ENCODE measurements at places on chromosomes 12 and 14.

GRCh38 chr12:95999484-95999883 is 3.3 kb upstream of the HAL start:
- no peak for DNase-seq

- DNase-seq = no peak
Measured at GRCh38 chr12:43357141-43357540, 194.9 kb downstream of the ADAMTS20 start.

DNA sequence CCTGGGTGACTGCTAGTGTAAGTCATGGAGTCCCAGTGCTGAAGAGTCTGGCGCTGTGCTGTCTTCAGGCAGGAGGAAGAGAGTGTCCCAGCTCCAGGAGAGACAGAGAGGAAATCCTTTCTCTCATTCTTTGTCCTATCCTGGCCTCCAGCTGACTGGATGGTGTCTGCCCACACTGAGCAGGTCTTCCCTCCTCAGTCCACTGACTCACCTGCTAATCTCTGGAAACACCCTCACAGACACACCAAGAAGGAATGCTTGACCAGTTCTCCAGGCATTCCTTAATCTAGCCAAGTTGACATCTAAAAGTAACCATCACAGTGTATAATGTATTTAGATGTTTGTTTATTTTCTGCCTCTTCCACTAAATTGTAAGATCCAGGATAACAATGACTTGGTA is 53.9 kb downstream of the EMP1 start:
- no peak for DNase-seq

GRCh38 chr12:39359645-39360044 is 83.3 kb downstream of the KIF21A start:
- no peak for DNase-seq

DNA sequence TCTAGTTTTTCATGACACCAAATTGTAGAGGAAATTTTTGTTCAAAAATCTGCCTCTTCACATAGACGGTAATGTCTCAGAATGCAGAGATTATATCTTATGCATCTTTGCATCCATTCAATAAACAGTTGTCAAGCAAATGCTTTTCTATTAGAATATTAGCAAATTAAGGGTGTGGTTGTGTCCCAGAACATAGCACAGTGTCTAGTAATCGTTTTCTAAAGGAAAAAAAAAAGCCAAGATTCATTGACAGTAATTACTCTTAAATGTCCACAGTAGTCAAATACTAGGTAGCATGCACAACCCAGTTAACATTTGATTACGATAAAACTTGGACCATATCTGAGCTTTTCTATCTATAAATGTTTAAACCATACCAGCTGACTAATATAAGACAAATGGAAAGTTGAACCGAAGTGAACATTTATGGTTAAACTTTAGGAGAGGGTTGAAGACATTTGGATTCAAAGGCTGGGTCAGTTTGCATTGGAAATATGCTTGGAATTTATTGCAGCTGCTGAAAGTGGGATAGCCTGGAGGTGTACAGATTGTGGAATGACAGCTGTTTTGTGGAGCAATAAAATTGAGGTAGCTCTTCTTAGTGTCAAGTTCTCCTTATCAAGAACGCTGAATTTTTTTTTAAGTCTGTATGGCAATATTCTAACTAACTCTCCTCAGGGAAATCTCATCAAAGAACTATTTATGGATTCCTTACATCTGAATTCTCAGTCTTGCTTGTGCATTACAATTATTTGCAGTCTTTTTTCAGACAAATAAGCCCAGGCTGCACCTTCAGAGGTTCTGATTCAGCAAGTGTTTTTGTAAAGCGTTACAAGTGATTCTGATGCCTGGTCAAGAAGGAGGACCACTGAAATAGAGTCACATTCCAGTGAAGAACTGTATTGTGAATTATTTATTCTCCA is 66.7 kb upstream of the ATP2B1 start:
- no peak for DNase-seq

DNA sequence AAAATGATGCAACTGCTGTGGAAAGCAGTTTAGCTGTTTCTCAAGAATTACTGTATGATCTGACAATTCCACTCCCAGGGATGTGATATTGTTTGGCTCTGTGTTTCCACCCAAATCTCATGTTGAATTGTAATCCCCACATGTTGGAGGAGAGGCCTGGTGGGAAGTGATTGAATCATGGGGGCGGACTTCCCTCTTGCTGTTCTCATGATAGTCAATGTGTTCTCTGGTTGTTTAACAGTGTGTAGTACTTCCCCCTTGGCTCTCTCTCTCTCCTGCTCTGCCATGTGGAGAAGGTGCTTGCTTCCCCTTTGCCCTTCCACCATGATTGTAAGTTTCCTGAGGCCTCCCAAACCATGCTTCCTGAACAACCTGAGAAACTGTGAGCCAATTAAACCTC is 93.4 kb upstream of the CPM start:
- no peak for DNase-seq

DNA sequence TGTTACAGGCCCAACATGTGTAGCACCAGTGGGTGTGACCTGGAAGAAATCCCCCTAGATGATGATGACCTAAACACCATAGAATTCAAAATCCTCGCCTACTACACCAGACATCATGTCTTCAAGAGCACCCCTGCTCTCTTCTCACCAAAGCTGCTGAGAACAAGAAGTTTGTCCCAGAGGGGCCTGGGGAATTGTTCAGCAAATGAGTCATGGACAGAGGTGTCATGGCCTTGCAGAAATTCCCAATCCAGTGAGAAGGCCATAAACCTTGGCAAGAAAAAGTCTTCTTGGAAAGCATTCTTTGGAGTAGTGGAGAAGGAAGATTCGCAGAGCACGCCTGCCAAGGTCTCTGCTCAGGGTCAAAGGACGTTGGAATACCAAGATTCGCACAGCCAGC is 8.6 kb downstream of the BCL2L14 start:
- DNase-seq = no peak

- no peak for DNase-seq
Measured at GRCh38 chr14:93114068-93114710, 1.5 kb downstream of the ITPK1 start.

DNA sequence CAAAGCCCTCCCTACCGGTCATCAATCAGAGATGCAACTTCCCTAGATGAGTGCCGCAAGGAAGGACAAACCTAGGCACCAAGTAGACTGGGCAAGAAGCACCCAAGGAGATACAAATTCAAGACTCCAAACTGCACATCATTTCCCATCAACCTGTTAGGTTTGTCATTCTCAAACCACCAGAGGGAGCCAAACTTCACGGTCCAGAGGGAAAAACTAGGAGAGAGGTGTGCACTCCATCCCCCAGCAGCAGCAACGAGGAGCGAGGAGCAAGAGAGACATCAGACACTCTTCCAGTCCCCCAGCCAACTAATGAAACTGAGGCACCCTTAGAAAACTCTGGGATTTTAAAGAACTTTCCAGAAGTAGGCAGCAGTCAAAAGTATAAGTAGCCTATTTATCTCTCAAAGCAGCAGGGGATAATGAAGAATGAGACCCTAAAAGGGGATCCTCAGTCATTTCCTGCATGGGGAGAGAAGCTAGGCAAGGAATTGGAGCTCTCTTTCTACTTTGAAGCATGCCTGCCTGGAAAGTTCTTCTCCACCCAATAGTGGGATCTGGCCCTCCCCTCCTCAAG is 37.0 kb upstream of the NT5DC3 start:
- DNase-seq = peak; percentile 67

GRCh38 chr14:45406942-45407341 is 153.9 kb upstream of the MIS18BP1 start:
- no peak for DNase-seq

GRCh38 chr12:50174971-50175715 is 8.0 kb upstream of the CERS5 start:
- DNase-seq = no peak

- DNase-seq = no peak
Measured at GRCh38 chr12:123717350-123717749, 5.2 kb downstream of the ATP6V0A2 start.

- DNase-seq = no peak
Measured at GRCh38 chr14:47194055-47194454, 481.4 kb downstream of the MDGA2 start.

GRCh38 chr14:71328183-71328582 is 420.9 kb downstream of the PCNX1 start:
- DNase-seq = no peak

DNA sequence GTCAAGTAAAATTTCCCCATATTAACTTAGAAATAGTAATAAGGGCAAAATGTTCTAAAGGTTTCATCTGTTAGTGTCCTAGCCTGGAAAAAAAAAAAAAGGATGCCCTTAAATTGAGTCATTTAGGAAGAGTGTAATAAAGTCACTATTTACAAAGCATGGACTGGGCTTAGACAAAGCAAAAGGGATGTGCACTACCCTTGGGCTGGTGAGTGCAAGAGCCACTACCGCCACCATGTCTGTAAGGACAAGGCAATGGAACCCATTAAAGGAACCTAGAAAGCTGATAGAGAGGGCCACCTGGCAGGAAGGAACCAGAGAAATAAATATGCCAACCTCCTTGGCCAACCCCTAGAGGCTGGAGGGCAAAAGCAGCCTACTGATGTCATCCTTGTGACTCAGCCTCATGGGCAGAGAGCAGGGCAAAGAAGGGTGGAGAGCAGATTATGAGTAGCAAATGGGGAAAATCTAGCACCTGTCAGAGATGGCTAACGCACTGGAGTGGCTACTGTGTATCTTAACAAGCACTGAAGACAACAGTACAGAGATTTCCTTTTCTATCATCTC is 59.5 kb upstream of the FUT8 start:
- DNase-seq = peak; percentile 21

DNA sequence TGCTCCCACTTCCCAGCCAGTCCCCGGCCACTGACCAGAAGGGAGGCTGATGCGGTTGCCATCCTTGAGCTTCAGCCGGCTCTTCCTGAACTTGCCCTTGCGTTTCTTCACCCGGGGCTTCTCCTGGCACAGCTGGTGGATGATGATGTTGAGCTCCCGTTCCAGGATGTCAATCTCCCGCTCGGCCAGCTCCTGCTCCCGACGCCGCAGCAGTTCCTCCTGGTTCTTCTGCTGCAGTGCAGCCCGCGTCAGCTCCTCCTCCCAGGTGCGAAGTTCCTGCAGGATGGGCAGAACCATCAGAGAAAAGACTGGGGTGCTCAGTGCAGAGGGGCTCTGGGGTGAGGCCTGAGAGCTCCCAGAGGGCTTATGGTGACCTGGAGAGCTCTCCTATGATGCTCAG is 67.0 kb downstream of the MAP3K9 start:
- no peak for DNase-seq

- DNase-seq = no peak
Measured at GRCh38 chr12:25698772-25699171, 145.7 kb upstream of the LMNTD1 start.

DNA sequence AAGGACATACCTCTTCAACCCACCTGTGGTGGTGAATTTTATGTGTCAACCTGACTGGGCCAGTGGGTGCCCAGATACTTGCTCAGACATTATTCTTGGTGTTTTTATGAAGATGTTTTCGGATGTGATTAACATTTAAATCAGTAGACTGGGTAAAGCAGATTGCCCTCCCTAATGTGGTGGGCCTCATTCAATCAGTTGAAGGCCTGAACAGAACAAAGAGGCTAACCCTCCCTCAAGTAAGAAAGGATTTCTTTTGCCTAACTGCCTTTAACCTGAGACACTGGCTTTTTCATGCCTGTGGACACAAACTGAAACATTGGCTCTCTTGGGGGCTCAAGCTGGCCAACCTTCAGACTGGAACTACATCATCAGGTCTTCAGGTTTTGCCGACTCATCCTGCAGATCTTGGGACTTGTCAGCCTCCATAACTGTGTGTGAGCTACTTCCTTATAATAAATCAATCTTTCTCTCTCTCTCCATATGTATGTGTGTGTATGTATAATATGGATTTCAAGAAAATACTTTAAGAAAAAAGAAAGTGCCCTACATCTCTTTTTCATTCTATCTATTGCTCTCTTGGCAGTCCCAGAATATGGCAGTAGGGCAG is 39.4 kb downstream of the RTN1 start:
- no peak for DNase-seq

DNA sequence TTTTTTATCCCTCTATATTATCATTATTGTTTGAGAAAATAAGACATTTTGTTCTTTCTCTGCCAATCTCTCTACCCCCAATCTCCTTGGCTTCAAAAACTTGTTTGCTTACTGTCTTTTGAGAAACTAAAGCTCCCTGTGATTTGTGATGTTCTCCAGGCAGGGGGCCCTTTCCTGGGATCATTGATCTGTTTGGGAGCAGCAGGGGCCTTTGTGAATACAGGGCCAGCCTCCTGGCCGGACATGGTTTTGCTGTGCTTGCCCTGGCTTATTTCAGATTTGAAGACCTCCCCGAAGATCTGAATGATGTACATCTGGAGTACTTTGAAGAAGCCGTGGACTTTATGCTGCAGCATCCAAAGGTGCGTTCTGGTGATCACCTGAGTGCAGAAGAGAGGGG is 4.5 kb downstream of the ACOT6 start:
- no peak for DNase-seq
